Astrocyte (in vitro differentiated cells and primary cell): ENCODE measurements at places on chromosomes 6 and 20.

- no peak for DNase-seq
Measured at GRCh38 chr6:134341999-134342567, 24.2 kb upstream of the SGK1 start.

- DNase-seq = no peak
Measured at GRCh38 chr6:101126501-101126900, 245.4 kb upstream of the ASCC3 start.

- peak; percentile 37 for DNase-seq
Measured at GRCh38 chr6:1436334-1437306, 47.2 kb downstream of the FOXF2 start.

- DNase-seq = no peak
Measured at GRCh38 chr6:36955136-36955535, 598 bp downstream of the PI16 start.

DNA sequence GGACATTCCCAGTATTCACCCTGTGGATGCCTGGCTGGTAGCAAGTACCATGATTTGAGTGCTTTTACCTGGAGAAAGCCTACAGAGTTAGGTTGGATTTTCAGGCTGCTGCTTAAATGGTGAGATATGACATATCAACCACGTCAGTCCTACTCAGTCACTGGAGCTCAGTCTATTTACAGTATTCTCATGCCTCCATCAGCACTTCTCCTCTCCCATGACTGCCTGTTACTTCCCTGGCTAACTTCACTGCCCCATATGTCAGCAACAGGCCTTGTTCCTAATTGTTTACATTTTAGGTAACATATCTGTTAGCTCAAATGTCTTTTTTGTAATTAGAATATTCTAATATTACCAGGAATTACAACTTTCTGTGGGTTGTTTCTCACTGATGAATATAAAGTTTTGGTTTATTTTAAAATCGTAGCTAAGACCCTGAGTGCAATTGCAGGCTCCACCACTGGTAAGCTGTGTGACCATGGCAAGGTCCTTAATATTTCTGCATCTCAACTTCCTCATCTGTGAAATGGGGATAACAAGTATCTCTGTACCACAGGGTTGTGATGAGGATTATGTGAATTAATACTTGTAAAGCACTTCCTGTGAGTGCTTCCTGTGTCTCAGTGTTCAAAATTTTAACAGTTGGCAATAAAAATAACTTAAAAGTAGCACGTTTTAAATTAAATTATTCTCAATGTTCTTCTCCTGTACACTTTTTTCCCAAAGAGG, 54.3 kb downstream of the RNF144B start:
- DNase-seq = no peak

DNA sequence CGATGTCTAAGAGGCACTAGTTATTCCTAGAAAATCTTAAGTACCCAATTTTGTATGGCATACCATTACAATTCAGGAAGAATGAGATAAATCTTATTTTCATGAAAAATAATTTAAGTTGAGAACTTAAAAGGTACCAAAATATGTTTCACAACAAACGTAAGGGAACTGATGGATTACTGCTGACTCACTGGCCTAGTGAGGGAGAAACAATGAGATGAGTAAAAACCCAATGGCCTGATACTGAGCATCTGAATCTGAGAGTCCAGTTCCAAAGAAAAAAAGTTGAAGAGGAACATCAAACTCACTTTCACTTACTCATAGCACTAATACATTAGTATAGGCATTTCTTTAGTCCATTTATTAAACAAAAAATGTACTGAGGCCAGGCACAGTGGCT, 56.0 kb downstream of the MDN1 start:
- peak; percentile 51 for DNase-seq

DNA sequence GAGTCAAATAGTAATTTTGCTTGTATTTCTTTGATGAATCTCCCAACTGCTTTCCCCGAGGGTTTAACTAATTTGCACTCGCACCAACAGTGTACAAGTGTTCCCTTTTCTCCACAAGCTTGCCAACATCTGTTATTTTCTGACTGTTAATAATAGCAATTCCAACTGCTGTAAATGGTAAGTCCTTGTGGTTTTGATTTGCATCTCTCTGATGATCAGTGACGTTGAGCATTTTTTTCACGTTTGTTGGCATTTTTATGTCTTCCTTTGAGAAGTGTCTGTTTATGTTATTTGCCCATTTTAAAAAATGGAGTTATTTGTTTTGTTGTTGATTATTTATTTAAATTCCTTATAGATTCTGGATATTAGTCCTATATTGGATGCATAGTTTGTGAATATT, 399.8 kb upstream of the MAN1A1 start:
- DNase-seq = no peak

DNA sequence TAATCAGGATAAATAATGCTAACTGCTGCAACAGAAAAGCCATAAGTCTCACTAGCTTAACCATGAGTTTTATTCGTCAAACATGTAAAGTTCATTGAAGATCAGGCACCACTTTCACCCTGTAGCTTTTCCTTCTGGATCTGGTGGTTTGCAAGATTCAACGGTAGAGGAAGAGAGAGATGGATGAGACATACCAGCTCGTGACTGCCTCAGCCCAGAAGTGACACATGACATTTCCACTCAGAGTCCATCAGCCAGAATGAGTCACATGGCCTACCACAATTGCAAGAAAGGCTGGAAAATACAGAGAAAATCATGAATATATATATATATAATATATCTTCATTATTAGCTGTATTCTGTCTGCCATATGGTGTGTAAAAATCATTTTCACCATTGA, 29.0 kb downstream of the SPTLC3 start:
- no peak for DNase-seq

GRCh38 chr20:57476084-57476526, 48.8 kb downstream of the CTCFL start:
- DNase-seq = no peak

GRCh38 chr6:21807299-21808044, 213.9 kb downstream of the SOX4 start:
- no peak for DNase-seq

DNA sequence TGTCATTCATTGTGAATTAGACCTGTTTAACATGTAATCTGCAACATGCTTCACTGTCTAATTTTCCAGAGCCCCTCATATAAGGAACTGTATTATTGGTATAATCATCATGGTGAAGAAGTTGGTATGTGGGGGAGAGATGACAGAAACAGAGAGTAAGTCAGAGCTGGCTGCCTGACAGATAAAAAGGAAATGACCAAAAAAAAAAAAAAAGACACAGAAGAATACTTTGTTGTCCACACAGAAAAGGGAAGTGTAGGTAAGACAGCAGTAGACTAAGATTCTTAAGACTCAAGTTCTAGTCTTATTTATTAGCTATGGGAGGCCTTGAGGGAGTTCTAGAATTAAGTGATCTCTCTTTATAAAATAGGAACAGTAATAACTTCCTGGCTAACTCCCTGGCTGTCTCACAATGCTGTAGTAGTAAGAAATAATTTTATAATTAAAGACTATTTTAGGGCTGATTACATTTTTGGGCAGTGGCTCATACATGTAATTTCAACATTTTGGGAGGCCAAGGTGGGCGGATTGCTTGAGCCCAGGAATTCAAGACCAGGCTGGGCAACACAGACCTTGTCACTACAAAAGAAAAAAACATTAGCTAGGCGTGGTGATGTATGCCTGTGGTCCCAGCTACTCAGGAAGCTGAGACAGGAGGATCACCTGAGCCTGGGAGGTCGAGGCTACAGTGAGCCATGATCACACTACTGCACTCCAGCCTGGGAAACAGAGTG, 102.5 kb downstream of the PRL start:
- peak; percentile 65 for DNase-seq

DNA sequence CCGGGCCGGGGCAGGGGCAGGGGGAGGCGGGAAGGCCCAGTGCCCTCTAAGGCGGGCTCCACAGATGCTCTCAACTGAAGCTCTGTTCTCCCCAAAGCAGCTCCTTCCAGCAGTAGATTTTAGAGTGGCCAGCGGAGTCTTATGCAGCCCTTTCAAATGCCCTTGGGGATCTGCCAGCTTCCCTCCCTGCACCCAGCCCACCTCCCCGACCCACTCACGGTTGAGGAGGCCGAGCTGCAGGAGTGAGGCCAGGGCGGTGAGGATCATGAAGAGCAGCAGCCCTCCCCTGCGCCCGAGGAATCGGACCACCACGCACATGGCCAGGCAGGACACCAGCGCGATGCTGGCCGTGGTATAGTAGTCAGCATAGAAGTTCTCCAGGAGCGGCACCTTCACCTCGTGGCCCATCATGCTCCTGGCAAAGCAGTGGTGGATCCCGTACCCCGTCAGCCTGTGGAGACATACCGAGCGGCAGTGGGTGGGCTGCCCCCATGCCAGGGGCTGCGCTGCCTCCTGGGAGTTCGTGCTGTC, 28.0 kb downstream of the PSMG4 start:
- DNase-seq = no peak

DNA sequence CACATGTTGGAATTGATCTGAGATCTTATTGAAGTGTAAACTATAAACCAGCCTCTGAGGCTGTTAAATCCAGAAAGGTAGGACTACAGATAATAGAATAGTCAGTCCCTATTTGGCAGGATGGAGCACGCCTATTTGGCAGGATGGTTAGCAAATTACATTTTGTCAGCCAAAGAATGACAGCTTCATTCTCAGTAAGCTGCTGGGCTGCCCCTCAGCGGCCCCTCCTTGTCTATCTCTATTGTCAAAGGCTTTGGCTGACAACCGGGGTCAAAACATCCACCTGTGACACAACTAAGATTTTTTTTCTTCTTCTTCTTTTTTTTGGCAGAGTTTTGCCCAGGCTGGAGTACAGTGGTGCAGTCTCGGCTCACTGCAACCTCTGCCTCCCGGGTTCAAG, 123.4 kb upstream of the ECI2 start:
- DNase-seq = no peak

GRCh38 chr6:133392015-133392414, 150.9 kb downstream of the EYA4 start:
- DNase-seq = peak; percentile 35

GRCh38 chr6:42030585-42031506, 19.5 kb upstream of the TAF8 start:
- no peak for DNase-seq

DNA sequence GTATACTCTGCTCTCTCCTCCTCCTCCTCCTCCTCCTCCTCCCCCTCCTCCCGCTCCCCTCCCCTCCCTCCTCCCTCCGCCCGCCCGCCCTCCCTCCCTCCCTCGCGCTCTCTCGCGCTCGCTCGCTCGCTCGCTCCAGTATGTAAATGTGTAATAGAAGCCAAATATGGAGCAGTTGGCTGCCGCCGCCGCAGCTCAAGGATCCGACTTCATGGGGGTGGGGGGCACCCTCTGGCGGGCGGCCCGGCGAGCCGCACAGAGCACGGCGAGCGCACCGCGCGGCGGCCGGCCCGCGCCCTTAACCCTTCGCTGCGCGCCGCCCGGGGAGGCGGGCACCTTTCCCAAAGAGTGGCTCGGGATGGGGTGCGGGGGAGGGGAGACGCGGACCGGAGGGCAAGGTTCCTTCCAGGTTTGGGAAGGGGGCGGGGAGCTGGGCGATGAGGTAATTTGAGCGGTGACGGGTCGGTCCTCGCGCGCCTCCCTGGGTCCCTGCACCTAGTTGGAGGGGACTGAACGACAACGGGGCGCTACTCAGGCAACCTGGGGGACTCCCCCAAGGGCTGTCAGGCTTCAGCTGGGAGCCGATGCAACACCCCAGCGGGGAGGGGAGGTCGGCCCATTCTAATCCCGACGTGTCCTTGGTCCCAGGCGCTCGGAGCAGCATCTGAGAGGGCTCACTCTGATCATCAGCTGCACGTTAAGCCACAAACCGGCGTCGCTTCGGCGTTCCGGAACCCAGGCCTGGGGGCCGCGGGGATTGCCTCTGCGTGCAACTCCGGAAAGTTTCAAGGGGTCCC, 409 bp upstream of the ATXN1 start:
- DNase-seq = peak; percentile 86

GRCh38 chr20:36482044-36482473, 59.3 kb upstream of the MYL9 start:
- no peak for DNase-seq

DNA sequence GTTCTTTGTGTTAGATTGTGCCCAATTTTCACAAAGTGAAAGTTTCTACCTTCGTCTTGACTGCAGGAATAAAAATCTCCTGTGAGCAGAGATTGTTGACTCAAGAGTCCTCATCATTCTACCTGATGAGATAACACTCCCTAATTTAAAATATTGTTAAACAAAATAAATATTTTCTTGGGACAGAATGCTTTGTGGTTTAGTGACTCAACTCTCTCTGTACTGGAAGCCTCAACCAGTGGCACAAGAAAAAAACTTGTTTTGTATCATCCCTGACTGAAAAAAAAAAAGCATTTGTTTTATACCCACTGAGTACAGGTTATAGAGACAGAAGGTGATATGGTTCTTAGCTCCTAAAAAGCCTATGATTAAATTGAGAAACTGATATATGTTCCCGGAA, 78.9 kb downstream of the CRYBG1 start:
- DNase-seq = no peak

GRCh38 chr6:53615633-53616449, 49.7 kb downstream of the KLHL31 start:
- peak; percentile 83 for DNase-seq
